ENCODE measurements at places on chromosomes 12 and 14.
A peak's percentile ranks its signal among the peaks of the same experiment; 100 is the strongest.

- DNase-seq = no peak
These were observed 2.2 kb downstream of the BLOC1S1 start for GRCh38 chr12:55718015-55718414.

DNA sequence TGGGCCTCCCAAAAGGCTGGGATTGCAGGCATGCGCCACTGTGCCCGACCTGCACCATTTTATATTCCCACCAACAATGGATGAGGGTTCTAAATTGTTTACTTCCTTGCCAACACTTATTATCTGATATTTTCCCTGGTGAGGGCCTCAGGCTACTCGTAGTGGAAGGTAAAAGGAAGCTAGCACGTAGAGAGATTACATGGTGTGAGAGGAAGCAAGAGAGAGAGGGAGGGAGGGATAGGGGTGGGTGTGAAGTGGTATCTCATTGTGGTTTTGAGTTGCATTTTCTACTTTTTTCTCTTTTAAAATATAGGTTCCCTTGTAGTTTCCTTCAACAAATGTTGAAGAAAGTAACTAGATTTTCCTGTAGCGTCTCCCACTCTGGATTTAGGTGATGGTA lies 30.9 kb downstream of the MYO1H start:
- no peak for DNase-seq

- DNase-seq = no peak
These were observed 17.0 kb downstream of the EAPP start for GRCh38 chr14:34522496-34522895.

GRCh38 chr12:52046859-52047258 lies 4.4 kb upstream of the NR4A1 start:
- DNase-seq = no peak

GRCh38 chr12:27821259-27821973 lies 41.4 kb upstream of the MANSC4 start:
- DNase-seq = no peak

- peak; percentile 28 for DNase-seq
These were observed at the start of gene SYNJ2BP for GRCh38 chr14:70416725-70417349. Gene SYNJ2BP, minus strand, starts transcription at chr14:70417090. Its CDS starts 127 bp downstream, at chr14:70416963.

- DNase-seq = no peak
These were observed 21.9 kb downstream of the JDP2 start for GRCh38 chr14:75449696-75450095.

DNA sequence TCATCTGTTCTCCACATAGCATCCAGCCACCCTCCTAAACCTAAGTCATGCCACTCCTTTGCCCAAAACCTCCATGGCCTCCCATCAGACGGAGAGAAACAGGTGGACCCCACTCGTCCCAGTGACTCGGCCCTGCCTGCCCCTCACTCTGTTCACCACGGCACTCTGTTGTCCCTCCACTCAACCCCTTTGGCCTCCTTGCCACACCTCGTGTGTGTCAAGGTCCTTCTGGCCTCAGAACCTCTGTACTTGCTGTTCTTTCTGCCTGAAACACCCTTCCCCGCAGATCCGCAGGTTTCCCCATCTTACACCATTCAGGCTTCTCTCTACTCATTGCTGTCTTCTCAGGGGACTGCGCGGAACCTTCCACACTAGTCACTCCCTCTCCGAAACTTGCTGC lies 24.5 kb upstream of the ACTN1 start:
- DNase-seq = no peak

GRCh38 chr12:29695026-29695425 lies 88.7 kb downstream of the TMTC1 start:
- no peak for DNase-seq

GRCh38 chr14:90966493-90966892 lies 93.9 kb downstream of the RPS6KA5 start:
- DNase-seq = no peak

DNA sequence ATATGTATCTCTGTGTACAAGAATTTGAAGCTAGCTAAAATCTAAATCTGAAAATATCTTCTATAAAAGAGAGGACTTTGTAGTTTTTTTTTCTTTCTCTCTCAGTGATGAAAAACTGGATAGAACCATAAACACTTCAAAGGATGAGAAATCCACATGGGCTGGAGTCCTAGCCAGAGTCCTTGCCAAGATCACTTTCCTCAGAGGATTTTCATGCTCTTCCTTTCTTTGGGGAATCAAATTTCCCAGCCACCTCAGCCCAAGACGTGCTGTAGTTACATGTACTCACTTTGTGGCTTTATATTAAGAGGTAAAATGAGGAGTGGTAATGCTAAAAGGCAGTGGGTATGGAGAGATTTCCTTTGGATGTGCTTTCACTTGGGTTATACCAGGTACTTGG lies 110.3 kb downstream of the SLC38A1 start:
- DNase-seq = no peak

GRCh38 chr14:23047034-23047634 lies 5.1 kb downstream of the PSMB11 start:
- no peak for DNase-seq

- no peak for DNase-seq
These were observed 44.3 kb upstream of the CCT2 start for GRCh38 chr12:69540987-69541386.

DNA sequence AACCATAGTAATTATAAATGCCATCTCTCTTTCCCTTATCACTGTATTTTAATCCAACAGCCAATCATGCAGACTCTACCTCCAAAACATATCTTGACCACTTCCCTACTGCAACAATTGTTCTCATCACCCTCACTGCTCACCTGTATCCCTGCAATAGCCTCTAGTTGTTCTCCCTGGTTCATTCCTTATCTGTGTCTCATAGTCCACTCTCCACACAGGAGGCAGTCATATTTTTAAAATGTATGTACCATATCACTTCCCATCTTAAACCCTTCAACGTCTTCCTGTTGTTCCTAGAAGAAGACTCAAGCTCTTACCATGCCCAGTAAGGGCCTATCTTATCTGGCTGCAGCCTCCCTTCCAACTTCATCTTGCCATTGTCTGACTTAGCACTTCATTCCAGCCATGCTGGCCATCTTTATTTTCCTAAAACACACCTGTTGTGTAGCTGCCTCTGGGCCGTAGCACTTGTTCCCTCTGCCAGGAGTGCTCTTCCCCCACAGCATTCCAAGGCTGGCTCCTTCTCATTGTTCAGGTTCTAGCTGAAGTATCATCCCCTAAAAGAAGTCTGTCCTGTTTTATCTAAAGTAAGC lies 27.8 kb upstream of the BHLHE41 start:
- no peak for DNase-seq

DNA sequence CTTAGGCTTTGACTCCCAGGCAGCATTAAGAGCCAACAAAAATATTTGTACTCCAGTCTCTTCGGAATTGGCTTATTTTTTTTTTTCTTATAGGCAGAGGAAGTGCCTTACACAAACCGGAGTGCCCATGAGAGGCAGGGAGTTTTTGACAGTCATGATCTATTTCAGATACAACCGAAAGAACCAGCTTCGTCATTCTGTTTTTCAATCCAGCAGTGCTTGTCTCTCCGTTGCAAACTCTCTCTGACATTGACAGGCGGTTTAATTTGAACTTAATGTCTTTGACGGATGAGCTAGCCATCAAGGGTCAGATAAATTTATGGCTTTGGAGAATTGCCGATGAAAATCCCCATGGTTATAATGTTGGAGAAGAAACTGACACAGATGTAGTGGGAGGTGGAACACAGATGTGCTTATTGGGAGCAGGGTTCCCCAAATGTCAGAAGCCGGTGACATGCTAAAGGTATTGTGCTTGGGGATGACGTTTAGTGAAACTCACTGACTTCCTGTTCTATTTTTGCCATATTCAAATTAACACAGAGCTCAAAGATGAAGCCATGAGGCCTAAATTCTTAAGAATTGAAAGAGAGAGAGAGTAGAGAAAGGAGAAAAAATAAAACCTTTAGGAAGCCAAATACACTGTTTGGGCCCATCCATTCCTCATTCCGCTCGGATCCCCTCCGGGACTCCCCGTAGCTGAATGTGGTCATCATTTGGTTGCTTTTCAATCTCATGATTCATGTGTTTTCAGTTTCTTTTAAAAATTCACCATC lies 59.7 kb downstream of the PLXNC1 start:
- no peak for DNase-seq

GRCh38 chr14:95025941-95026340 lies 131.4 kb downstream of the DICER1 start:
- DNase-seq = no peak

GRCh38 chr12:56128670-56129205 lies 671 bp downstream of the ESYT1 start:
- DNase-seq = no peak

DNA sequence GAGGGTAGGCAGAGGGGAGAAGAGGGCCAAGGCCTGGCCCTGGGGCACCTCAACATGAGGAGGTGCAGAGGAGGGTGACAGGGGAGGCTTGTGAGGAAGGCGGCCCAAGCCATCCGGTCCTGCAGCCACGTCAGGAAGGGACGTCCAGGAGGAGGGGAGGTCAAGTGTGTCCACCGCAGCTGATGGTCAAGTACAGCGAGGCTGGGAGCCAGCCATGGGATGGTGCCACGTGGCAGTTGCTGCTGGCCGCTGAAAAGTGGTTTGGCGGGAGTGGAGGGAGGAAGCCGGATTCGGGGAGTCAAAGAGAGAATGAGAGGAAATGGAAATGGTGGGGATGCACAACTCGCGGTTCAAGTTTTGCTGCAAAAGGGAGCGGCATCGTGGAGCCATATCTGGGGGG lies 41.2 kb downstream of the PRIMA1 start:
- no peak for DNase-seq
